ENCODE measurements at places on chromosomes 7 and 10.

GRCh38 chr7:22326181-22326580 lies 30.8 kb downstream of the RAPGEF5 start:
- no peak for DNase-seq

GRCh38 chr7:4939971-4940728 lies 18.8 kb downstream of the MMD2 start:
- no peak for DNase-seq

DNA sequence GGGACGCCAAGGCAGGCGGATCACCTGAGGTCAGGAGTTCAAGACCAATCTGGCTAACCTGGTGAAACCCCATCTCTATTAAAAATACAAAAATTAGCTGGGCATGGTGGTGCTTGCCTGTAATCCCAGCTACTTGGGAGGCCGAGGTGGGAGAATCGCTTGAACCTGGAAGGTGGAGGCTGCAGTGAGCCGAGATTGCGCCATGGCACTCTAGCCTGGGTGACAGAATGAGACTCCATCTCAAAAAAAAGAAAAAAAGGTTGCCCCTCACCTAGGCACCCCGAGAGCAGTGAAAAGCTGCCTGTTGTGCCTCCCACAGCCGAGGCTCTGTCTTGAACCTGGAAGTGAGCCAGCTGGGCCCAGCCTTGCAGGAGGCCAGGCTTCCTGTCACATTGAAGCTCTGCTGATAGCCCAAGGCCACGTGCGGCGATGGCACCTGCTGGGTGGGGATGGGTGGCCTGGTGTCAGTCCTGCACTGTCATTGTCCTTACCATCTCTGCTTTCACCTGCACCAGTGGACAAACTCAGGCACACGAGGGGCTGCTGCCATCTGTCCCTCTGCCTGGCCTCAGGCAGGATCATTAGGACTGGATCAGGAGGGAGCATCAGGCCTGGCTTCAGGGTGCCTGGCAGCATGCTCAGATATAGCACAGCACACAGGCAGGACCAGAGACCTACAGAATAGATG lies 37.8 kb downstream of the DNAJB12 start:
- DNase-seq, result peak; percentile 92

- DNase-seq, result no peak
Observed at GRCh38 chr10:30368065-30368718, 19.1 kb upstream of the MTPAP start.

All from Peyer's patch (tissue), 4 donors.